ENCODE measurements at places on chromosomes 1 and 21.

DNA sequence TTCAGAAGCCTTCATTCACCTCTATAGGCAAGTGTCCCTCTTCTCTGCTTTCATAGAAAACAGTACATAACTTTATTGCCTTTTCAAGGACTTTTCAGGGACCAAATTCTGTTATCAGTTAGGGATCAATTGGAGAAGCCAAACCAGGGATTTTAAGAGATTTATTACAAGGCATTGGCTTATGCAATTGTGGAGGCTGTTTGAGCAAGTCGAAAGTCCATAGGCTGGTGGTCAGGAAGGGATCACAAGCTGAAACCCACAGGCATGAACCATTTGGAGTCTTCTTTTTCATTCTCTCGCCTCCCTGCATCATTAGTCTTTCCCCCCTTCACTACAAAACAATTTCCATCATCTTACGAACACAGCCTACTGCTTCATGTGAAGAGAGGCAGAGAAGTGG, 34.8 kb upstream of the SYCP1 start:
- DNase-seq, result no peak

DNA sequence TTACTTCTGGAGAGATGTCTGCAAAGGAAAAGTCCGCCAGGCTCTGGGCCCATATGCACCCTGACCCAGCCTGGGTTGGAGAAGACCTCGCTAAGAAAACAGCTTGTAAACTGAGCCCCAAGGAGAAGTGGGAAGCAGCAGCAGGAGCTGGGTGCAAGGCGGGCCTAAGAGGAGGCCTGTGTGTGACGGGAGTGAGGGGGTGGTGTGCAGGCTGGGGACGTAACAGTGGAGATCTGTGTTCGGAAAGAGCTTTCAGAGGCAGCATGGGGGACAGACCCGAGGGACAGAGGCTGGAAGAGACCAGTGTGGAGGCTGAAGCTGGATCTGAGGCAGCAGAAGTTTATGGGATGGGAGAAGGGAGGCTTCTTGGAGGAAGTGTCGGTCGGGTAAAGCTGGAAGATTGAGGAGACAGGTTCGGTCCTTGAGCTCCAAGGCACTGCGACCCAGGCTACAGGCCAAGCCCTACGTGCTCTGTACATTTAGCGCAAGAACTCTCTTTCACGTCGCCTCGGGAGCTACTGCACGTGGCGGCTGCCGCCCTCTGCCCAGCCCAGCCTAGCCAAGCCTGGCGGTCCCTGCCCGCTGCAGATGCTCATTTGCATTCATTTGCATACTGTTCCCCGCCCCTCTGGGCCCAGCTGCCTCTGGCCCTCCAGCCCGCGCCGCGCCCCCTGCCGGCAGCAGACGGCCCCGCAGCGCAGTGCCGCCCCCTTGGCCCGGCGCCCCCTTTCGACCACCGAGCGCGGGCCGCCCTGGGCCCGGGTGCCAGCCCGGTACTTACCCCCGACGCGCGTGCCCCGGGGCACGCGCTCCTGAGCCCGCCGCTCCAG, 6.3 kb downstream of the HPCA start:
- DNase-seq, result no peak

- DNase-seq, result no peak
Observed at GRCh38 chr1:153933955-153934354, 11.2 kb upstream of the GATAD2B start.

DNA sequence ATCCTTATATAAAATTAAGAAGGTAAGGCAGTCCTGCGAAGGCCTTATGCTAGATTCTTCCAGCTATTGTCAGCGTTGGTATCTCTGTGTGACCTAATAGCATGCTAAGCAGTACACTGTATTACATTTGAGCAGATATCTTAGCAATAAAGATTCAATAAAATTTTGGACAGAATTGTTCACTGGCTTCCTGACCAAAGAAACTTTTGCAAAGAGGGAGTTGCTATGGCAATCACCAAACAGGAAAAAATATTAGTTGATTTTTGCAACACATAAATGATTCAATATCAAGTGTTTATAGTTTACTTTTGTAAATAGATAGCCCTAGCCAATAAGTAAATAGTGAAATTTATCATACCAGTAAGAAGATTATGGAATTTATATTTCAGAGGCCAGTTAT, 31.0 kb upstream of the PLEKHO1 start:
- DNase-seq, result no peak

- DNase-seq, result no peak
Observed at GRCh38 chr1:168976267-168976666, 130.2 kb upstream of the ATP1B1 start.

- DNase-seq, result no peak
Observed at GRCh38 chr1:182328591-182328990, 63.0 kb downstream of the GLUL start.

DNA sequence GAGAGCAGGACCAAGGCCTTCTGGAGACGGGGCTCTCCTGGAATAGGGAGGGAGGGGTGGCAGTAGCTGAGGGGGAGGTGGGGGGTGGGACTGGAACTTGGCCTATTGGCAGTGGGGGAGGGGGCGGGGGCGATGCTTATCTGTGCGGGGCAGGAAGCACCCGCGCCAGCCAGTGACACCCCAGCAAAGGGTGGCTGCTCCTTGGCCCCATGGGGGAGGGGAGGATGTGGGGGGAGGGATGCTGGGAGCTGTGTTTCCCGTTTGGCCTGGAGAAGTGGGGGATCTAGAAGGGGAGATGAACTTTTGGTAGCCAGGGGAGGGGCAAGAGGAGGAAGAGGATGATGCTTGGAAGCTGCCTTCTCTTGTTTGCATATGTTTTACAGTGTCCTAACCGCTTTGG, 11.0 kb downstream of the ZBTB7B start:
- no peak for DNase-seq

DNA sequence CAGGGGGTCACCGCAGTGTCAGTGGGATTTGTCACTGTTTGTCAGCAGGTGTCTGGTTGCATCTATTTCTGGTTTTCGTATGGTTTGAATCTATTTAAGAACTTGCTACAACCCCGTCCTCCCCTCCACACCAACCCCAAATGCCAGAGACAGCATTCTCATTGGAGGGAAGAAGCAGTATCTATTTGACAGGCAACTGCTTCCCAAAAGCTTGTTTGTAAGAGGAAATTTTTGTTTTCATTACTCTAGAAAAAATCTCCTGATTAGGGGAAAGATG, 54.4 kb downstream of the NR5A2 start:
- DNase-seq, result no peak

- no peak for DNase-seq
Observed at GRCh38 chr21:42614811-42615351, 38.5 kb upstream of the PDE9A start.

GRCh38 chr1:24694380-24694843, 50.8 kb upstream of the CLIC4 start:
- DNase-seq, result no peak

DNA sequence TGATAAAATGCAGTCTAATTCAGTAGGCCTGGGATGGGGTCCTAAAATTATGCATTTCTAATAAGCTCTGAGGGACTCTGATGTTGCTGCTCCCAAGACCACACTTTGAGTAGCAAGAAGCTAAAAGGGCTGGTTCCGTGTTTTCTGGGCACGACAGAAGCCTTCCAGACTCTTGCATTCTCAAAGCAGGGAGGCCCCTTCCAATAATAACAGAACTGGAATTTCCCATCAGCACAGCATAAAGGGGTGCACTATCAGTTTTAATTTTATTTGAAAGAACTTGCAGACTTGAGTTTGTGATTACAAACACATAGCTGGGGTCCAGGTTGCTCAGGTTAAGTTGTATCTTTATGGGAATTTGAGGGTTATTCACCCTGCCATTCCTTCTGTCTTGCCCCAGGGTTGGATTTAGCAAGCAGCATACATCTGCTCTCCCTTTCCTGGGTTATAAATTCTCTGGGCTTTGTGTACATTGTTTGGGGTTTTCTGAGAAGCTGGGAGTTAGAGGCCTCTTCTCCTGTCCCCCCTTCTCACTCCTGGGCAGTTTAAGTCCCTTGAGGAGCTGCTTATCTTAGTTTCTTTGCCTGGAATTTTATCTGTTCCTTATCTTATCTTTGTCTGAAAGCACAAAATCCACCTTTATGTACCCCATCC, 94.2 kb upstream of the SLC2A1 start:
- no peak for DNase-seq

- DNase-seq, result no peak
Observed at GRCh38 chr21:22363504-22363903, 1365.3 kb downstream of the NCAM2 start.

DNA sequence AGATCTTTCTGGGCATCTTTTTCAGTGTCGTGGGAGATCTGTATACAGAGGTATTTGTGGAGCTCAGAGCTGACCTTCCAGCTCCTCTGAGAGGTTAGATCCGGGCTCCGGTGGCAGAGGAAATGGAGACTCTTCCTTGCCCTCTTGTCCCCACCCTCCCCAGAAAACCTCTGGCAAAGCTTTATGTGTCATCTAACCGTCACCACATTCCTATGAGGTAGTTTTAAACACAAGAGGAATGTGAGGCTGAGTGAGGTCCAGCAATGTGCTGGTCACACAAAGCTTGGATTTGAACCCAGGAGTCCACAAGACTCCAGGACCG, 1.2 kb downstream of the CD160 start:
- no peak for DNase-seq

- DNase-seq, result no peak
Observed at GRCh38 chr1:67850151-67850551, 16.9 kb upstream of the GNG12 start.

GRCh38 chr1:79852004-79852403, 845.5 kb upstream of the ADGRL4 start:
- no peak for DNase-seq

DNA sequence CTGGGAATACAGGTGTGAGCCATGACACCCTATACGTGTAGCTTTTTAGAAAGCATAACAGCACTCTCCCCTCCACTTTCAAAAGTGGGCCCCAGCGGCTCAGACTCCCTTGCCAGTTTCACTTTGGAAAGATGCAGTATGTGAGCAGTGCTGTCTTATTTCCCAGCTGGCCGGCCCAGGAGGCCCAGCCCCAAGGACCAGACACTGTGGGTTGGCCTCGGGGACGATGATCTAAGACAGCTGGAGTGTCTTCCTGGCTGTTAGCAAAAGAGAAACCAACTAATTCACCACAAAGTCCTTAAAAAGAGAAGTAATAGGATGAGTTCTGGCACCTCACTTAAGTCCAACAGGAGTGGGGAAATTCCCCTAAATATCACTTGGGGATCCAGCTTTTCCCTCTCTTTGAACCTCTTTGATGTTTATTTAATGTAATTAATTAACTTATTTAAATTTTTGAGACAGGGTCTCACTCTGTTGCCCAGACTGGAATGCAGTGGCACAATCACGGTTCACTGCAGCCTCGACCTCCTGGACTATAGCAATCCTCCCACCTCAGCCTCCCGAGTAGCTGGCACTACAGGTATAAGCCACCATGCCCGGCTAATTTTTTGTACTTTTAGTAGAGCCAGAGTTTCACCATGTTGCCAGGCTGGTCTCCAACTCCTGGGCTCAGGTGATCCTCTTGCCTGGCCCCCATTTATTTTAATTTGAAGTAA, 17.6 kb upstream of the CLIC4 start:
- DNase-seq, result no peak

GRCh38 chr1:6358144-6358624, 35.4 kb downstream of the ACOT7 start:
- DNase-seq, result no peak

DNA sequence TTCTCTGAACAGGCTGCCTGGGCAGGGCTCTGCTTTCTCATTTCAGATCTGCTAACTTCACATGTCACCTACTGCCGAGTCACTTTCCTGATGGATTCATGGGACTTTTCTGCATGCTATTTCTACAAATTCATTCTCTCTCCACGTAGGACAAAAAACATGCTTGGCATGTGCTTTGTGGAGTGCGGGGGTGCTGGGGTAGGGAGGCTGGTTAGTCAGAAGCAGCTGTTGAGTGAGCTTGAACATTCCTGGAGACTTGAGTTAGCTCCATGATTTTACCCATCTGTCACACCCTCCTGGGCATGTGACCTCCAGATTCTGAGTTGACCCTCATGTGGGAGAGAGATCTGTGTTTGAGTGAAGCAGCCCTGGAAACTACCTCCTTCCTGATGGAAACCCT, 71.4 kb downstream of the UCK2 start:
- DNase-seq, result no peak

- DNase-seq, result peak; percentile 33
Observed at GRCh38 chr1:207644852-207645634, at the start of gene CR1L. CR1L (plus strand) TSS chr1:207645133; CDS start chr1:207645234, 101 bp downstream.

DNA sequence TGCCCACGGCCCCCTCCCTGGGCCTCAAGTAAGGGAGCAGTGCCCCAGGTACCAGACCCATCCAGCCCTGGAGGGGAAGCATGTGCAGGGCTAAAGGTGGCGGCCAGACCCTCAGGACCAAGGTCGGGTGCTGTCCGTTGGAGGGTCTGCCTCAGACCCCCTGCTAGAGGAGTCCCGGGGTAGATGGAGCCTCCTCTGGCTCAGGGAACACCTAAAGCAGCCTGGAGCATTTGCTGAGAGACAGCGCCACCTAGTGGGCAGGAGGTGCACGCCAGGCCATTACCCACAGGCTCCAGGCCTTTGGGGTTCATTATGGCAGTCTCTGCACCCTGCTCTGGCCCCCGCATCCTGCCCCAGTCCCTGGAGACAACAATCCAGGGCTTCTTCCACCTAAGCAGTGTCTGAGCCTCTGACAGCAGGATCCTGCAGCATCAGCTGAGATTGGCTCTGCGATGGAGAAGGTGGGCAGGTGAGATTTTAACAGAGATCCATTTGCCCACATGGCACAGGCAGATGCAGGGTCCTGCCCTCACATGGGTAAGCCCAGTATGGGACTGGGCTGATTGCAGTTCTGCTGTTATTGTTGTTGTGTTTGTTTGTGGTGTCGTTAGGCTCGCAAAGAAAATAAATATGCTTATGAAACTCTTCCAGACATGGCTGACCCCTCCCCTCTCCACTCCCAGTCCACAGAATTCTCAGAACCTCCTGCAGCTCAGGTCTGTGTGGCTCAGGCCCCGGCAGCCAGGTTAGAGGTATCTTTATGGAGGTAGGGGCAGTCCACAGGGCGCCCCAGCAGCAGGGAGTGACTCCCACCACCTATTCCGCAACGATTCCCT, 42.4 kb downstream of the CTNNBIP1 start:
- DNase-seq, result peak; percentile 68

GRCh38 chr1:29709704-29710280, 473.5 kb downstream of the PTPRU start:
- DNase-seq, result no peak

- DNase-seq, result no peak
Observed at GRCh38 chr1:196464480-196464941, 143.7 kb downstream of the KCNT2 start.
